ENCODE measurements at places on chromosomes 13 and 19.

- peak; percentile 83 for DNase-seq
These were observed 124.4 kb upstream of the SPATA13 start for GRCh38 chr13:24036115-24036514.

- no peak for DNase-seq
These were observed 104.4 kb downstream of the KLF5 start for GRCh38 chr13:73162912-73163911.

- DNase-seq, result peak; percentile 4
These were observed 49.4 kb upstream of the TNFSF11 start for GRCh38 chr13:42524487-42525034.

DNA sequence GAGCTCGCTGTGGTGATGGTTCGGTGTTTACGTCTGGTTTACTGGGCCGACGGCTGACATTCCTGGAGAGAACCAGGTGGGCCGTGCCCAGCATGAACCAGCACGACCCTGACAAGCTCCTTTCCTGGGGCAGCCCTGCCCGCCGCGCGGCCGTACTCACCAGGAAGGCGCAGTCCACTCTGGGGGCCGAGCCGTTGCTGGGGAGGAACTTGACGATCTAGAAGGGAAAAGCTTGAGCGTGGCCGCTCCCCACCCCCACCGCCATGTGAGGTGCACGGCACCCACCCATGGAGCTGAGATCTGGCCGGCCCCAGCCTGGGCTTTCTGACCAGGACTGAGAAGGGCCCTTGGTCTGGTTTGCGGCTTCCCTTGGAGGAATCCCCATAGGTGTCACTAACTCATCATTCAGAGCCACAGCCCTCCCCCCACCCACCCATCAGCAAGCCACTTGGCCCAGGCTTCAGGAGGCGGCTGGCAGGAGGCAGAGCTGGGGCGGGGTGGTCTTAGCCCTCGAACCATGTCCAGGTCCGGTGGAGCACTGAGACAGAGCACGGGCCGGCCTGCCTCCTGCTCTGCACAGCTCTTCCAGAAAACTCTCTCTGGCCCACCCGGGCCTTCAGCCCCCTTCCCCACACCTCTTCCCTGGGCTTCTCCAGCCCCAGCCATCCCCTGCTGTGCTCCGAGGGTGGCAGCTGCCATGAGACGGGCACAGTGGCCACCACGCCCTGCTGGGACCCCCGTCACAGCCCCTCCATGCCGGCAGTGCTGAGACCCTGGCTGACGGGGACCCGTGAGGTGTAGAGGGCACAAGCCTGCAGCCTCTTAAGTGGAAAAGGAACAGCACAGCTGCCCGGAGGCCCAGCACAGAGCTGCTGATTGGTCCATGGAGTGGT lies 6.2 kb downstream of the ATP4B start:
- no peak for DNase-seq

GRCh38 chr13:109010912-109011311 lies 381.5 kb downstream of the MYO16 start:
- DNase-seq, result no peak

DNA sequence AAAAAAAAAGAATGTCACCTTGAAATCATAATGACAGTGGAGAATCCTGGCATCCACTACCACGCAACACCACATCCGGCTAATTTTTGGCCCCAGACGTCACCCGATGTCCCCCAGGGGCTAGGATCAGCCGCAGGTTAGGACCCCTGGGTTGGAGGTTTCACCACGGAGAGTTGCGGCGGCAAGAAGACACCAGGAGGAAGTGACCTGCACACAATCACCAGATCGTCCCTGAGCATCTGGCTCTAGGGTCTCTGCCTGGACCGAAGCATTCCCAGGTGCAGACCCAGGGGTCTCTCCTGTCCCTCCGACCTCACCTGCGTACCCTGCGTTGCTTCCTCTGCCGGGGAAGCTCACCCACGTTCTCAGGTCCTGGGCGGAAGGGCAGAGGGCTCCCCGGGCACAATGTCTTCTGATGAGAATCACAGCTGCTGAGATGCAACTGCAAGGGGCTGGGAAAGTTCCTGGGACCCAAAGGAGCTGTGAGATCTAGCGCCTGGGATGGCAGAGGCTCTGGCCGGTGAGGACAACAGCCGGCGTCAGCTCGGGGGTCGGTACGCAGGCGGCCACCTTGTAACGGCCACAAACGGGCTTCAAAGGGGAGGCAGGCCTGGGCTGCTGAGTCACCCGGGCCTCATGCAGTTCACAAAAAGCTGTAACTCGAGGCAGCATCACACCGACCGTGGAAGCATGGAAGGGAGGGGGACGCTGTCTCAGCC lies 111.2 kb downstream of the GADD45B start:
- DNase-seq, result no peak

- DNase-seq, result no peak
These were observed 1.3 kb downstream of the ALOX5AP start for GRCh38 chr13:30736461-30737320.

- no peak for DNase-seq
These were observed 30.2 kb upstream of the RB1 start for GRCh38 chr13:48273346-48273745.

DNA sequence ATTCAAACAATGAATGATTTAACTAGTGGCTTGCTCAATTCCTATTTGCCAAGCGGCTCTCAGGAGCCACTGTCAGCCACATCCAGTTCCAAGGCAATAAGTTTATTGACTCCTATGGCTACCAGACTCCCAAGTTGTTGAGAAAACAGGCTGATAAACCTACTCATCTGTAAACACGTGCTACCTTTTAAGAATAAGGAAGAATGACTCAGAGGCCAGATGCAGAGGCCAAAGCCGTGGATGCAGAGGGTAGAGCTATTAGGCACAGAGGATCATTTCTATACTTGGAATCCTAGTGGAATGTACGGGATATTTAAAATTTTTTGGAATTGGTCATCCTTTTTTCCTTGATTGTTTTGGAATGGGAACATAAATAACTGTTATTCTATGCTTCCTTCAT lies 1921.1 kb downstream of the OLFM4 start:
- DNase-seq, result no peak

DNA sequence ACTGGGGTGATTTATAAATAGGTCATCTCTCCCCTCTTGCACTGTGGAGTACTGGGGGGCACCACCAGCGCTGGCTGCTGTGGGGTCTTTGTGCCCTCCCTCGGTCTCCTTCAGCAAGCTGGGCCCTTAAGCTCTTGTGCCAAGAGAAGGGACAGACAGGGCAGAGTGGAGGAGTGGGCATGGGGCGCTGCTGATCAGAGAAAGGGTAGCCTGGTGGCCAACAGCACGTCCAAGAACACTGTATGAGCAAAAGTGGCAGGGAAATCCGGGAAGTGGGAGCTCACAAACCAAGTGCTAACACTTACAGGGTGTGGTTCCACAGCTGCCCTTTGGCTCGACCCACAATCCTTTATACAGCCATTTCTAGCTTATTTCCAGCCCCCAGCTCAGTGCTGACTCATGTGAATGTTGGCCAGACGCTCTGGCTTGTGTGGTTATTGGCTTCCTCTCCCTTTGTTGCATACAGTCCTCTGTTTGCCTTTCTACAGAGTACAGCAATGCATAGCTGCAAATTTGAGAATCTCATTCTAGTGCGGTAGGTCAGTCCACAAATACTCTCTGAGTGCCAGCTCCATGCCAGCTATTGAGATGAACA lies 298.8 kb downstream of the SHISA2 start:
- DNase-seq, result peak; percentile 84

GRCh38 chr13:53050151-53050550 lies 21.5 kb downstream of the OLFM4 start:
- no peak for DNase-seq

DNA sequence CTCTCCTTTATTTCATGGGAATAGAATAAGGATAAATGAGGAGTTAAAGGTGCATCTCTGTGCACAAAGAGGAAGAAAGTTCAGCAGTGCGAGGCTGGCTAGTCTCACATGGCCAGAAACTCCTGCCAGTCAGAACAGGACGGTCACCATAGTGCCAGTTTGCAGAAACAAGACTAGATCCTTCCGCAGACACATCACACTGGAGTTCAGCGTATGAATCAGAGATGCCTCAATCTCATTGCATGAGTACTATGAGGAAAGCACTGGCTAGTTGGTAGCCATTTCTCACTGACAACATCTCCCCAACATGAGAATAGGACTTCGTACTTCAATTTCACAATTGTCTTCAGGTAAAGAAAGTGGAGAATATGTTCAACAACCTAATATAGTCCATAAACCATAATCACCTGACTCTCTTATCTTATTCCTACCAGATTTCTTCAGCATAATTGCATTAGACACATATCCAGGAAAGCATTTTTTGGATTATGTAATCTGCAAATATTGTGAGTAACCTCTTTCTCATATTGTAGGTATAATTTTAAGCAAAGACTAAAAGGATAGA lies 34.9 kb downstream of the RXFP2 start:
- DNase-seq, result peak; percentile 33

DNA sequence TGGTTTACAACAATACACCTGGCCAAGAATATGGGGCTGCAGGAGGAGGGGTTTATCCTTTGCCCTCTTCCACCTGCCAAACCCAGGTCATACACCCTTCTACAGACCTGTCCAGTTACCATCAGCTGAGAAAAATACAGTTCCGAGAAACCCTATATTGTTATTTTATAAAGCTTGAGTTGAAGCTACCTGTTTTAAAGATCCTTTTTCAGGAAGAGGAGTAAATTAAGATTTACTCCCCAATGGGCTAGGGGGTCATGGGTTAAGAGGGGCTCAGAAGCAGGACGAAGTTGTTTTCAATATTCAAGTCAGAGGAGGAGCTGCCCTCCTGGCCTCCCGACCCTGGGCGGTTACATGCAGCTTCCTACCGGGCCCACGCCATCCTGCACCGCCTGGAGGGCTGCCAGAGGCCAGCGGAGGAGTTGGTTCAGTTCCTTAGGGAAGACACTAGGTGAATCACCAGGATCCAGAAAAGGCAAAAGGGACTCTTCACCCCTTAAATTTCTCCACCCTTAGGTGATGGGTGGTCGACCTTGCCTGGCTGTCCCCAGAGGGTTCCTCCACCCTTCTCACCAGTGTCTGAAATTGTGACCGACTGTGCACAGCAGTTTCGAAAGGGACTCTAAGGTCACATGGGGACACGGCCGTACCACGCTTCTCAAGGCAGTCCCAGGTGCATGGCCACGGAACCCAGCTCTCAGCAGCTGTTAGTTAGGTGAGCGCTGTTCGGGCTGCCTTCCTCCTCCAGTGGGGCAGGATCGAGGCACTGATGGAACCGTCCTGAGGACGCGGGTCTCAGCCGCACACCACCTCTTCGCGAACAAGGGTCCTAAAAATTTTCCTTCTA lies 1.2 kb downstream of the GJB2 start:
- no peak for DNase-seq

GRCh38 chr19:30626626-30626966 lies 254.4 kb downstream of the ZNF536 start:
- no peak for DNase-seq

DNA sequence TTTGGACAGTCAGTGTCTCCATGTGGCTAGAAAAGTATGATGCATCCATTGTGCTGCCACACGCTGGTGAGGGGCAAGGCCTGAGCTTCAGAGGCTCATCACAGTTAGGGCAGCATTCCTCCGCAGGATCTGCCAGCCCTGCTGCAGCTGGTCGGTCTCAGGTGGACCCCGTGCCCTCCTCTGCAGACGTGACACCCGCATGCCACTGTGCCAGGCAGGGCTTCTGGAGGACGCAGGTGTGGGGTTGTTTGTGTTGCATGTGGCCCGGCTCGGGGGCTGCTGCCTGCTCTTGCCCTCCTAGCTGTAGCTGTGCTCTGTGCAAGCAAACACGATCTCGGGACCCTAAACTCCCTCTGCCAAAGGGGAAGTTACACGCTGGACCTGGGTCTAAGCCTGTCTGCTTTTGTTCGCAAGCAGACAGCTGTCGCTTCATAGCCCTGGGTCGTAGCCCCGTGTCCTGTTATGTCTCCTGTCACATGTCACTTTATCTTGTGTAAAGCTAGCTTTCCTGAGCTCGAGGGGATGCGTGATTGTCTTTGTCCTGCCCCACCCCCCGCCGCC lies 45.3 kb downstream of the SLC7A9 start:
- DNase-seq, result no peak

GRCh38 chr19:28468701-28469459 lies 744.1 kb downstream of the UQCRFS1 start:
- peak; percentile 49 for DNase-seq

DNA sequence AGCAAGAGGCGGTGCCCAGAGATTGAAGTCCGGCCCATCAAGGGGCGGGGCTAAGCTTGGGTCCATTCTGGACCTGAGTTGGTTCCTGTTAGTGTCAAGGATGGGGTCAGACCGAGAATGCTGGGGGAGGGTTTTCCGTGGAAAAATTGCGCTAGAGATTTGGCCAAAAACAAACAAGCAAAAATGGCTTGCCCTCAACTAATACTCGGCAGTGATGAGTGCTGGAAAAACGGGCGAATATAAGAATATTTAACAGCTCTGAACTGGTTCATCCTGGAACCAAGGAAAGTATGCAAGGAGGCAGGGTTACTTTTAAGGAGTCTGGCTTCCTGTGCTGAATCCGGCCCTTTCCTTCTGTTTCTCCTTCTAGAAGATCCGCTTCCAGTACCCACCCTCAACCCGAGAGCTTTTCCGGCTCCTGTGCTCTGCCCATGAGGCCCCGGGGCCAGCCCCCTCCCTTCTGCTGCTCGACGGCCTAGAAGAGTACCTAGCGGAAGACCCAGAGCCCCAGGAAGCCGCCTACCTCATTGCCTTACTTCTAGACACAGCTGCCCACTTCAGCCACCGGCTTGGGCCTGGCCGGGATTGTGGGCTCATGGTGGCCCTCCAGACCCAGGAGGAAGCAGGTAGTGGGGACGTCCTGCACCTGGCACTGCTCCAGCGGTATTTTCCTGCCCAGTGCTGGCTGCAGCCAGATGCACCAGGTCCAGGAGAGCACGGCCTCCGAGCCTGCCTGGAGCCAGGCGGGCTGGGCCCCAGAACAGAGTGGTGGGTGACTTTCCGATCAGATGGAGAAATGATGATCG lies 880 bp downstream of the SWSAP1 start:
- DNase-seq, result no peak

- DNase-seq, result no peak
These were observed 999.1 kb upstream of the ATXN8OS start for GRCh38 chr13:69108486-69108885.
